ENCODE measurements at places on chromosomes 1 and 21.
A peak's percentile ranks its signal among the peaks of the same experiment; 100 is the strongest.

DNA sequence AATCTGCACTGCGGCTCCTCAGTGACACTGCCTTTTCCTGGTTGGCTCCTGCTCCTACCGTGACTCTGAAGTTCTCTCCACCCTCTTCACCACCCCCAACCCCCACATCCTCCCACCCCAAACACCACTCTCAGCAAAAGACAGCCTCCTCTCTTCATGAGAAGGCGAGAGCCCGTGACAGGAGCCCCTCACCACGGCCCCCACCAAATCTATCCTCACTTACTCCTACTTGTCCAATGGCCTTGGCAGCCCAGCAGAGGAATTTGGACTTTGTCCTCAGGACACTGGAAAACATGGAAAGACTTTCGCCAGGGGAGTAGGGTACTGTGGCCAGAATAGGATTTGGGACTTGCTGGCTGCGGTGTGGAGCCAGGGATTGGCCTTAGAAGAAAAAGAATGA lies 6.9 kb downstream of the TMEM125 start:
- no peak for DNase-seq

- DNase-seq = no peak
These were observed 142.3 kb downstream of the PBX1 start for GRCh38 chr1:164701189-164701761.

GRCh38 chr1:13619909-13620308 lies 36.3 kb downstream of the PDPN start:
- DNase-seq = no peak

DNA sequence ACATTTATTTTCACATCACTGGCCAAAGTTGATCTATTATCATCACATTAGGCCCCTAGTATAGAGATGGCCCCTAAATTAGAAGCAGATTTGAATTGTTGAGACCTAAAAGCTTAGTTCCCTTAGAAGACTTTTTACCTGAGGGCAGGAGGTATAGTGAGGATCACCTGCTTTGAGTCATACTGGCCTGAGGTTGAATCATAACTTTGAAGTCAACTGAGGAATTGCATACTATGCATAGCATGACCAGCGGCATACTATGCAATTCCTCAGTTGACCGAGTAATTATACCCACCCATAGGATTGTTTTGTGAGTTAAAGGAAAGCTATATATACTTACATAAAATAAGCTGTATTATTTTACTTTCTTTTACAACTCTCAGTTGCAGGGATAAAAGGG lies 50.3 kb upstream of the DPH5 start:
- DNase-seq = no peak

DNA sequence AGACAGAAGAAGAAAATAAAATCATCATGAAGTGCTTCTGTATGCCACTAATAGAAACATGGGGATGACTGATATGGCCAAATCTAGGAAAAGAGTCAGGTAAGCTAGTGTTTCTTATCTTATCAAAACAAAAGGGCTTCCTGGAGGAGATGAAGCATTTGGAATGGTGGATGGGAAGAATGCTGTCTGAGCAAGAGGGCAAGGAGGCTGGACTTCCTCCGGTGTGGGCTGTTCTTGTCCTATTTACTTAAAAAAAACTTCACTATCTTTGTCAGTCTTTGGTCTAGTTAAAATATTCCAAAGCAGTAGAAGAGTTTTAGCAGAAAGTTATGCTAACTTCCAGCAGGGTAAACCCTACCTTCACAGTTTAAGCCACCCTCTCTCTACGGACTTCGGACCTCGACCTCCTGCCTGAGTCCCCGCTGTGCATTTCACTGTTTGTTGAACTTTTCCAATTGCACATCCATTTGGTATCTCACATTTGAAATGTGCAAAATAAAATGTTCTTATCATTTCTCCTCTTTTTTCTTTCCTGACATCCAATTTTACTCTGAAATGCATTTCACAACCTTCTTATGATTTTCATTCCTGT lies 64.8 kb upstream of the TSPAN2 start:
- DNase-seq = no peak

GRCh38 chr1:117059334-117059677 lies 820 bp upstream of the TTF2 start:
- no peak for DNase-seq

DNA sequence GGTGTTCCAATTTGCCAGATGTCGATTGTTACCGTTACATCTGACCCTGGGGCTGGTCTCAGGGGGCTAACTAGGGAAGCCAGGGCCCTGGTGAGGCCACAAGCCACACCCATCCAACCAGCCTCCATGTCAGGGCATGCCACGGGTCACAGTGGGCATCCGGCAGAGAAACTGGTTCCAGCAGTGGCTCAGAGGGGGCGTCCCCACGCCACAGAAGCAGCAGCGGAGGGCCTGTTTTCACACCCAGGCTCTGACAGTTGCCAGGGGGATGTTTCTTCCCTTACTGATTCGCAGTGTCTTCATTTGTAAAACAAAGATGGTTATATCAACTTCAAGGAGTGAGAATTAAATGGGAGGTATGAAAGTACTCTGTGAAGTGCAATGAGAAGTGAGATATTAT lies 75.0 kb upstream of the COX20 start:
- DNase-seq = no peak

DNA sequence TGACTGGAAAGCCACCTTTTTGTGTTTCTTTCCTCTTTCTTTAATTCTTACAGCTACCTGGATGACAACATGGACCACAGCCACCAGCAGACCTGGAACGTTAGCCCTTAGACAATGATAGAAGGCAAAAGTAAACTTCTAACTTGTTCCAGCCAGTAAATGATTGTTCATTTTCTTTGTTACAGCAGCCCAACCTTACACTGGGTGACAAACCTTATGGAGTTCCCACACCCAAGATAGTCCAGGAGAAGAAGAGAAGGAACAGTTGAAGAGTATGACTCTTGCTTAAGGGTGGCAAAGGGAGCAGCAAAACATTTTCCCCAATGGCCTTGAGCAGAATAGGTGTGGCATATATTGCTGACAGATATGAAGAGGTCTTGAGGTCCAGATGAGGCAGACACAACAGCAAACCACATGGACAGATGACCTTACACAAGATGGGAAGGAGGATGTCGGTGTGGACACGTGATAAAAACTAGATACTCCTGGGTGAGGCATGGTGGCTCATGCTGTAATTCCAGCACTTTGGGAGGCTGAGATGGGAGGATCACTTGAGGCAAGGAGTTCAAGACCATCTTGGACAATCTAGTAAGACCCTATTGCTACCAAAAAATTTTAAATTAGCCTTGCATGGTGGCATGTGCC lies 11.8 kb upstream of the FAM76A start:
- no peak for DNase-seq

DNA sequence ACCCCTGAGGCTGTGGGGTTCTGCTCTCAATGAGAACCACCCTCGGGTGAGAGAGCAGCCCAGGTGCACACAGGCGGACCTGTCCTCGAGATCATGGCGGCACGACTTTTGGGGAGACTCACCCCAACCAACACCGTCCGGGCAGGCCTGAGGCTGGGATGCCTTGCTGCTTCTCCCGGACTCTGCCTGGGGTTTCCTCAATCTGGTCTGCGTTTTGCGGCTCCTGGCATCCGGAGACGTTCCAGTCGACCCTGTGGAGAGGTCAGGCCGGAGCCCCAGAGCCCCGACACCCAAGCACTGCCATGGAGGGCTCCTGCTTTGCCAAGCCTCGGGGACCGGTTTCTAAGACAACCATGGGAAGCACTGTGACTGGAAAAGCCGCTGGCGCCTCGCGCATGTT lies 3879.7 kb downstream of the SRGAP2C start:
- DNase-seq = no peak

- DNase-seq = no peak
These were observed 14.3 kb downstream of the KCNC4 start for GRCh38 chr1:110224240-110224995.

DNA sequence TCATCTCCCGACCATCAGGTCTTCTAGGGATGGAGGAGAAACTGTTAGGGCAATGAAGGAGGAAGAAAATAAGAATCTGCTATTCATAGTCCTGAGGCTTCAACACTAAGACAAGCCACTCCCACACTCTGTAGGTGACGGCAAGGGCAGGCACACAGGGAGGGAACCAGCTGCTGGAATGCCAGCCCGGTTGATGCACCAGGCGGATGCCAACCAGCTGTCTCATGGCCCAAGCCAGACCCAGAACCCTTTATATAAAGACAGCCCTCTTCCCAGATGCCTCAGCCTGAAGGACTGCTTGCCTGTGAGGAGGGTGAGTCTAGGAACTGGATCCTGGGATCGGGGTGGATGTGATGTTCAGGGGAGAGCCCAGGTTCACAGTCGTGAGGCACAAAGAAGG lies at the start of gene KPRP:
Gene KPRP, plus strand, starts transcription at position 279 of the 400 bp plus-strand sequence. CDS start 1,564 bp downstream, outside the sequence.
- no peak for DNase-seq

DNA sequence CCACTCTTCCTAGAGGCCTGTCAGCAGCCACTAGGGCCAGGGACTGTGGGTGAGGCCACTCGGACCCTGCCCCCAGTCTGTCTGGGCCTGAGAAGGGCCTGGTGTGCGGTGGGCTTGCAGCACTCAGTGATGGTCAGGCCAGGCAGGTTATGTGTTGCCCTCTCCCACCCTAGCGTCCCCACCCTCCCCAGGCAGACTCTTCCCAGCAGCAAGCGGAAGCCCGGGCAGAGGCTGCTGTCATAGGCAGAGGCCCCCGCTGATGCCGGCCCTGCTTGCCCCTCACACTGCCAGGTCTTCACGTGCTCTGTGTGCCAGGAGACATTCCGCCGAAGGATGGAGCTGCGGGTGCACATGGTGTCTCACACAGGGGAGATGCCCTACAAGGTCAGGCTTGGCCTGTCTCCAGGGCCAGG lies 6.6 kb downstream of the ZBTB48 start:
- no peak for DNase-seq

DNA sequence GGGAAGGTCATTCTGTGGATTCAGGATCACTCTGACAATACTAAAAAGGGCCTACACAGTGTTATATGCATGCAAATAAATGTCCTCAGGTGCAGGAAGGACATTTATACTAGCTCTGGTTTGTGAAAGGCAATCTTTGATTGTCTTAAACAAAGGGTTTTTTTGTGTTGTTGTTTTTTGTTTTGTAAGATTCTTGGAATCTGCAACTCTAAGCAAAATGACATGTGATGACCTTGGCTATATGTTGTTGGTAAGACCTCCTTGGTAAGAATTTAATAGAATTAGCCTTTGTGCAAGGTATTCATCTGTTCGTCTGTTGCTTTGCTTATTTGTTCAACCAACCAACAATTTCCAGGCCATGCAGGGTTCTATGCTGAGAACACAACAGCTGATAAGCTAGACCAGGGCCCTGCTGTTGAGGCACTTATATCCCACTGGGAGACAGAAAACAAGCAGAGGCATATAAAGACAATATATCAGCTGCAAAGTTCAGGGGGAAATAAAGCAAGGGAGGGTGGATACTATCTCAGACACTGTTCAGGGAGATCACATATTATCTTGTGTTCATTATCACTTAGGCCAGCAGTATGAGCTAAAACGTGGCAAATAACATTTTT lies 60.3 kb downstream of the FH start:
- DNase-seq = no peak

DNA sequence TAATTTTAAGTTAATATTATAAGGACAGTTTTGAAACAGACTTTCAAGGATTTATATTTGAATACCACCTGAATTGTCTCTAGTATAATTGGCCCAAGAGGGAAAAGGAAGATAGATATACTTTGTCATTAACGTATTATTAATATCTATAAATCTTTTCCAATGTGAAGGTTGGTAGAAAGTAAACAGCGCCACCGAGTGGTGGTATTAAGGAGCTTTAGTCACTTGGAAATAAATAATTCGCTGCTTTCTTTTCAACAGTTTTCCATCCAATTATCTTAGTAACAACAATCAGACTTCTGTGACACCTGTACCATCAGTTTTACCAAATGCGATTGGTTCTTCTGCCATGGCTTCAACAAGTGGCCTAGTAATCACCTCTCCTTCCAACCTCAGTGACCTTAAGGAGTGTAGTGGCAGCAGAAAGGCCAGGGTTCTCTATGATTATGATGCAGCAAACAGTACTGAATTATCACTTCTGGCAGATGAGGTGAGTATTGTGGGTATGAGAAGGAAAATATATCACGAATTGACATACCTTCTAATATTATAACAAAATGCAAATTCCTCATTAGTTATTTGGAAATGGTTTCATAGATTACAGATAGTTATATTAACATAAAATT lies 37.7 kb downstream of the SH3GLB1 start:
- peak; percentile 41 for DNase-seq

GRCh38 chr1:161486806-161487741 lies 18.2 kb upstream of the FCGR2A start:
- peak; percentile 79 for DNase-seq

- DNase-seq = peak; percentile 18
These were observed 49.4 kb upstream of the PARP1 start for GRCh38 chr1:226457307-226457712.

GRCh38 chr21:20419772-20420171 lies 578.4 kb upstream of the NCAM2 start:
- no peak for DNase-seq

DNA sequence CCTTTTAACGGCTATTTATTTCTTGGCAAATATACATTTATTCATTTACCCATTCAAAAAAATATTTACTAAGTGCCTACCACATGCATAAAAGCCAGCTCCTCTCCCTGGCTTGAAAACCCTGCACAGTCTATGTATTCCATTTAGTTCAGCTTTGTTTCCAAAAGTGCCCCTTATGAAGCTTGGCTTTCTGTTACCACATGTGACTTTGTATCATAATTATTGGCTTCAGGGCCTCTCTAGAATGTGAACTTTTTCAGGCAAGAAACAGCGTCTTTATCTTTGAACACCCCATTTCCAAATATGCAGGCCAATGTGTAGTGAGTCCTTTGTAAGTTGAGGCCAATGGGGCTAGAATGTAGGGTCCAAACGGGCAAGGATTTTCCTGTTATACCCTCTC lies 69.4 kb downstream of the CACHD1 start:
- no peak for DNase-seq

- no peak for DNase-seq
These were observed 9.2 kb downstream of the MX2 start for GRCh38 chr21:41370840-41371684.

GRCh38 chr1:160975026-160975425 lies 20.4 kb upstream of the ITLN2 start:
- no peak for DNase-seq

- no peak for DNase-seq
These were observed 12.3 kb upstream of the OR10J5 start for GRCh38 chr1:159548126-159548525.

DNA sequence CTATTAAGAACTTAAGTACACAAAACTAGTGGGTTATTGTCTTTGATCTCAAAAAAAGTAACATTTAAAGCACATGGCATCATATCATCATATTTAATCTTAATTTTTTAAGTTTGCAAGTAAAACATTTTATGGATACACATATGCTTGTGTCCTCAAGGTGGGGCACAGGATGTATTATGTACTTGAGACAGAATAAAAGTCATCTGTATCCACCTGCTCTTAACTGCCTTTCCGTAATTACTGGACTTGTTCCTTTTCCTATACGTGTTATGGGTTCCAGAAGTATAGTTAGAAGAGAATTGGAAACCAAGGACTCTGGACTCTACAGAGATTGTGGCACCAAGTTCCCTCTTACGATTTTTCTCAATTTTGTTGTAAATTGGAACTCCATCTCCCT lies 79.4 kb downstream of the FCRL5 start:
- no peak for DNase-seq

- DNase-seq = no peak
These were observed 30.6 kb downstream of the QSOX1 start for GRCh38 chr1:180185281-180185680.
